ENCODE measurements at places on chromosomes 5 and 9. TPM values are rescaled to one million over a fixed set of nuclear protein-coding genes. Genes with fewer than 3 reads are reported as not detected.

- H3K27me3 ChIP-seq = peaks cover 30% of the 10 kb centered on the region
- H3K36me3 ChIP-seq = no peaks in the 10 kb centered on the region
- H3K4me1 ChIP-seq = peaks cover 5% of the 10 kb centered on the region
- no peak overlapping the region for H3K27ac ChIP-seq
- DNase-seq = no peak
- no peak overlapping the region for H3K4me3 ChIP-seq
These were observed 5.4 kb downstream of the UBE2QL1 start for GRCh38 chr5:6453937-6454560.

CATSPER3 gene
- 0.68 TPM for polyA plus RNA-seq

DNA sequence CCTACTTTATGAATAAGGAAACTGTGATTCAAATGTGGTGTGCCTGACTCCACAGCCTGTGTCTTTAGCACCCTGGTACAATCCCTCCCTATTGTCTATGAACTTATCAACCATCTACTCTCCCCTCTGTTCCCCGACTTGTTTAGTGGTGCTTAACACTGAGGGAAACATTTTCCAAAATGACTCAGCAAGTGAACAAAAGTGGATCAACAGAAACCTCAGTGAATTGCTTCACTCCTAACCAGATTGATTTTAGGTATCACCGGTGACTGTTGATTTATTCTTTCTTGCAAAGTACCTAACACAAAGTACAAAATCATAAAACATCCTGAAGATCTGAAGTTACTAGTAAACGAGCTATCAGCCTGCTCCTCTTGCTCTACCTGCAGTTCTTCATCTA lies 42.1 kb upstream of the RAPGEF6 start:
- H3K36me3 ChIP-seq = no peaks in the 10 kb centered on the region
- H3K4me1 ChIP-seq = no peaks in the 10 kb centered on the region
- no peak for DNase-seq
- H3K27ac ChIP-seq = no peak overlapping the region

GRCh38 chr5:172319708-172320441 lies 36.3 kb upstream of the UBTD2 start:
- H3K4me3 ChIP-seq = no peak overlapping the region
- H3K4me1 ChIP-seq = no peaks in the 10 kb centered on the region
- no peaks in the 10 kb centered on the region for H3K36me3 ChIP-seq
- H3K27me3 ChIP-seq = no peaks in the 10 kb centered on the region

GRCh38 chr5:137563646-137564397 lies 64.7 kb upstream of the SPOCK1 start:
- H3K27ac ChIP-seq = no peak overlapping the region
- no peaks in the 10 kb centered on the region for H3K27me3 ChIP-seq
- no peak for DNase-seq
- no peaks in the 10 kb centered on the region for H3K4me1 ChIP-seq
- no peaks in the 10 kb centered on the region for H3K36me3 ChIP-seq
- H3K4me3 ChIP-seq = no peak overlapping the region

- no peak overlapping the region for H3K4me3 ChIP-seq
- no peaks in the 10 kb centered on the region for H3K4me1 ChIP-seq
- H3K36me3 ChIP-seq = no peaks in the 10 kb centered on the region
- H3K27ac ChIP-seq = no peak overlapping the region
These were observed 409.3 kb downstream of the ADGRV1 start for GRCh38 chr5:90967851-90968250.

DNA sequence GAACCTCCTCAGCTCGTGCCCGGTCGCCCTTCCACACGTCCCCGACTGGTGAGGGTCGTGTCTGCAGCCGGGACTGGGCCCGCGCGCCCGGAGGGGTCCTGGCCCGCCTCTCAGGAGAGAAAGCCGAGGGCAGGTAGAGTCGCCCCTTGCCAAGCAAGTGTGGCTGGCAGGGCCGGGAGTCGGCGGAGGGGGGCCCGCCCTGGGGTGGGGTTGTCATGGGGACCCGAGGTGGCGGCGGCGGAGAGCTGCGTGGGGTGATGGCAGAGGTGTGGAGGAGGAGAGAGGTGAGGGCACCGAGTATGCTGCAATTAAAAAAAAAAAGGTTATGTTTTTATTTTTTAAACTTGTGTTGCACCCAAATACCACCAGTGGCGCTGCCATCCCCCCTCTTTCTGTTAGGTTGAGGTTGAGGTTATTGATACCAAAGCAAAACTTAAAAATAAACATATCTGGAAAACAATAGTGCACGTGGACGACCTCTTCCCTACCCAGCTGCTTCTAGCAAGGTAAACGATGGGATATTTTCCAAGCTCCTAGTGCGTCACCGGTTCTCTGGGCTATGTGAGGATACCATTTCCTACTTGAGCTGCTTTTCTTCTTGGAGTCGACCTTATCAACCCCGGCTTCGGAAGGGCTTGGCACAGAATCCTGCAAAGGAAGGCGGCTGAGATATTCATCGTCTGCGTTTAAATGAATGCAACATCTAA lies 660 bp downstream of the SCAMP1 start:
- DNase-seq = peak; percentile 79
- peak overlapping the region; percentile 91 for H3K27ac ChIP-seq
- H3K4me1 ChIP-seq = peaks cover 39% of the 10 kb centered on the region
- no peaks in the 10 kb centered on the region for H3K36me3 ChIP-seq
- no peaks in the 10 kb centered on the region for H3K27me3 ChIP-seq

TENT4A gene
- 0.55 TPM for polyA plus RNA-seq

DNA sequence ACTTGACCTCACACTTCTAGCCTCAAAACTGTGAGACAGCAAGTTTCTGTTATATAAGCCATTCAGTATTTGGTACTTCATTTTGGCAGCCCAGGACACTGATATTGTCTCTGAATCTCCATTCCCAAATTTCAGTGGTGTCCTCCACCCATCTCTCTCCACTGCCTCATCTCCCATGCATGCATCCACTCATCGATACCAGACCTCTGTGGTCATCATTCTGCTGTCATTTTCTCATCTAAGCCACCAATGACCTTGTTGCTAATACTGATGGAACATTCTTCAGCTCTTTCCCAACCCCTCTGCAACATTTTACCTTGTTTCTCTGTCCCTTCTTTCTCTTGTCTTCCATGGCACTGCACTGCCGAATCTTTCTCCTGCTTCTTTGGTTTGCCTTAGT lies 221.8 kb downstream of the SNX18 start:
- H3K27ac ChIP-seq = no peak overlapping the region
- no peaks in the 10 kb centered on the region for H3K36me3 ChIP-seq
- H3K4me1 ChIP-seq = peaks cover 35% of the 10 kb centered on the region
- no peak overlapping the region for H3K4me3 ChIP-seq
- DNase-seq = no peak
- no peaks in the 10 kb centered on the region for H3K27me3 ChIP-seq

GRCh38 chr5:154644745-154645411 lies 110.3 kb upstream of the LARP1 start:
- H3K4me1 ChIP-seq = peaks cover 10% of the 10 kb centered on the region
- no peak overlapping the region for H3K4me3 ChIP-seq
- H3K27ac ChIP-seq = no peak overlapping the region
- no peaks in the 10 kb centered on the region for H3K36me3 ChIP-seq
- no peaks in the 10 kb centered on the region for H3K27me3 ChIP-seq

- H3K4me1 ChIP-seq = no peaks in the 10 kb centered on the region
- DNase-seq = no peak
- H3K4me3 ChIP-seq = no peak overlapping the region
- H3K27me3 ChIP-seq = no peaks in the 10 kb centered on the region
- H3K36me3 ChIP-seq = no peaks in the 10 kb centered on the region
These were observed 186.7 kb upstream of the TLX3 start for GRCh38 chr5:171122372-171122771.

All from CD4-positive, alpha-beta memory T cell (primary cell).